NCI-H2081 treated with DMSO at 0.1 percent for 48 hours (cell line): ENCODE measurements at places on chromosomes 7 and 10.

DNA sequence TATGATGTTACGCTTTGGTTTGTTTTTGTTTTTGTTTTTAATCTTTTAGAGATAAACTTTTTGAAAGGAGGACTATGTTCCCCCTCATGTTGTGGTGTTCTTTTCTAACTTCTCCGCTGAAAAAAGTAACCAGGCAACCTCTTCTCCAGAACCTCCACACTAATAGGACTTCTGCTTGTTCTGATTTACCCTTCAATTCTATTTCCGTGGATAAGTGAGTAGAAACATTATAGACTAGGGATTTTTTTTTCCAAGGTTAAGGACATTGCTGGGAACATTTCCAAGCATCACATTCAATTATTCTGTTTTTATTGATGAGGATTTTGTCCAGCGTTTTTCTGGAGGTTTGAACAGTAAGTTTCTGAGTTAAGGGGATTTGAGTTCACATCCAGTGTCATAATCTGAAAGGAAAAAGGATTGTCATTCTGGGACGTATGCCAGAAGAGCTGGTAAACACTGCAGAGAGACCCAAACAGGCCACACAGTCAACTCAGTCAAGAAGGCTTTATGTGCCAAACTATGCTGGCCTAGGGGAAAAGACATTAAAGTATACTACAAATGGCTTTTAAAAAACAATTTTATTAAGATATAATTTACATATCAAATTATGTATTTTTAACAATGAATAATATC, 28.3 kb upstream of the RALA start:
- no peak for DNase-seq

DNA sequence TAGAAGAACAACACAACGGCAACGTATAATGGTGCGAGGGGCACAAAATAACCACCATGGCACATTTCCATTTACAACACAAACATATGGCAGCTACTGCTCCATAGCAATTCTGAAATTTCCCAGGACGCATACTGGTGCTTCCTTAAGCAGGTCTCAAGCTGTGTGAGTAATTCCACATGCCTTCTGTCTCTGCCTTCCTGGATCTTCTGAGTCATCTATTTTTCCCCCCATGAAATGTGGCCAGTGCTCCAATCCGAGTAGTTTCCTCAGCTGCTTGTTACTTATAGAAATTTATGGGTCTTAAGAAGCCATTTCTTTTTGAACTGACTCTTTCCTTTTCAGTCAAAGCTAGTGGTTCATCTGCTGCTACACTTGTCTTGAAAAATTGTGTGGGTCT, 256.6 kb upstream of the KLF6 start:
- no peak for DNase-seq

DNA sequence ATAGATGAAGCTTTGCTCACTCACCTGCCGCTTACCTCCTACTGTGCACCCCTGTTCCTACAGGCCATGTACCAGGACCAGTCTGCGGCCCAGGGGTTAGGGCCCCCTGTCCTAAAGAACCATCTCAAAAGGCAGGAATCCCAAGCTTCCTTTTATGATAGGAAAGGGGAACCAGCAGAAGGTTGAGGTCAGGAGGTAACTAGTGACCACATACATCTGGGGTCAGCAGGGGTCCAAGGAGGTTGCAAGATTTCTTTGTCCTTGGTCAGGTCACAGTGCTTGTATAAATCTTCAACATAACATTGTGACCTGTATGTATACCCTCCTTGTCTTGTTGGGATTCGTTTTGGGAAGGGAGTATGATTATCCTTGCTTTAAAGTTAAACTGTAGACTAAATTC, 73.8 kb downstream of the OAT start:
- no peak for DNase-seq

GRCh38 chr10:336247-336646, 201.0 kb downstream of the ZMYND11 start:
- no peak for DNase-seq

GRCh38 chr7:91852263-91852741, 28.2 kb downstream of the MTERF1 start:
- no peak for DNase-seq

DNA sequence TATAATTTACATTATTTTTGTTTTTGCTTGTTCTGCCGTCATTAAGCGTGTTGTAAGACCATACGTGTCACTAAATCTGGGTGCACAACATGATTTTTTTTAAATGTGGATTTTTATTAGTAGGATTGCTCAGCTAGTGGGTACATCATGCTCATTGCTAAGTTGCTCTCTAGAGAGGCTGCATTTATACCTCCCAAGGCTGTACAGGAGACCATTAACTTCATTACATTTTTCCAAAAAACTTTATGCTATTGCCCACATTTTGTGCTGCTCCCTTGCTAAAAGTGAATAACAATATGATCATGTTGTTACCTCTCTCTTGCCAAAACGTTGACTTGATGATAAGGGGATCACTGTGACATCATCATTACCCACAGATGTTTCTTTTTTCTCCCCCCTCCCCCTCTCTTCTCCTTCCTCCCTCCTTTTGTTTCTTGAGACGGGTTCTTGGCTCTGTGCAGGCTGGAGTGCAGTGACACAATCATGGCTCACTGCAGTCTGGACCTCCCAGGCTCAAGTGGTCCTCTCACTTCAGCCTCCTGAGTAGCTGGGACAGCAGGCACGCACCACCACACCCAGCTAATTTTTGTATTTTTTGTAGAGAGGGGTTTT, 65.1 kb downstream of the BMPR1A start:
- no peak for DNase-seq

- DNase-seq: no peak
Measured at GRCh38 chr10:98337484-98337883, 69.5 kb upstream of the LOXL4 start.

DNA sequence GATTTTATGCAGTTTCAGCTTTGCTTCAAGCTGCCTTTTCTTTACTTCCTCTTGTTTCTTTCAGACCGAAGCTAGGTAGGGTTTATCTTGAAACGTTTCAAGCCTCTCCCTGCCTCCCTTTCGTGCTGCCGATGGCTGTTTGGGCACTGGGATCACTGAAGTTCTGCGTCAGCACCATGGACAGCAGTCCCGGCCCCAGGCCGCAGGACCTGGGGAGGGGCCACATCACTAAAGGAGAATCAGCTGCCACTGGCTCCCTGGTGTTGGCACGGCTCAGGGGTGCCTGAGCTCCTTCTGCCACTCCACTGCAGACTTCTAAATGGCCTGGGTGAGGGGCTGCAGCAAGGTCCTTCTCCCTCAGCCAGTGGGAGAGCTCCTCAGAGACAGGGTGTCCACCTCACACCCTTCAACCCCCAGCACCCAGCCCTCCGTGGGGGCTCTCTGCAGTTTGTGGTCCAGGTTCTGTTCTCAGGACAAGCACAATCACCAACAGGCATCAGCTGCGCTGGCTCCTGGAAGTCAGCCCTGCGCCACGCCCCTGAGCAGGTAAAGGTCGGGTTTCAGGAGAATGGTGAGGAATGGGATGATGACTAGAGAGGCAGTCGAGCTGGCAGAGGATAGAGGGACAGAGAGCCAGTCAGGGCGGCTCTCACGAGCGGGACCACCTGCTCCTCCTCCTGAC, 387.2 kb downstream of the TCERG1L start:
- DNase-seq: no peak

- no peak for DNase-seq
Measured at GRCh38 chr10:784403-785088, 95.1 kb upstream of the DIP2C start.

DNA sequence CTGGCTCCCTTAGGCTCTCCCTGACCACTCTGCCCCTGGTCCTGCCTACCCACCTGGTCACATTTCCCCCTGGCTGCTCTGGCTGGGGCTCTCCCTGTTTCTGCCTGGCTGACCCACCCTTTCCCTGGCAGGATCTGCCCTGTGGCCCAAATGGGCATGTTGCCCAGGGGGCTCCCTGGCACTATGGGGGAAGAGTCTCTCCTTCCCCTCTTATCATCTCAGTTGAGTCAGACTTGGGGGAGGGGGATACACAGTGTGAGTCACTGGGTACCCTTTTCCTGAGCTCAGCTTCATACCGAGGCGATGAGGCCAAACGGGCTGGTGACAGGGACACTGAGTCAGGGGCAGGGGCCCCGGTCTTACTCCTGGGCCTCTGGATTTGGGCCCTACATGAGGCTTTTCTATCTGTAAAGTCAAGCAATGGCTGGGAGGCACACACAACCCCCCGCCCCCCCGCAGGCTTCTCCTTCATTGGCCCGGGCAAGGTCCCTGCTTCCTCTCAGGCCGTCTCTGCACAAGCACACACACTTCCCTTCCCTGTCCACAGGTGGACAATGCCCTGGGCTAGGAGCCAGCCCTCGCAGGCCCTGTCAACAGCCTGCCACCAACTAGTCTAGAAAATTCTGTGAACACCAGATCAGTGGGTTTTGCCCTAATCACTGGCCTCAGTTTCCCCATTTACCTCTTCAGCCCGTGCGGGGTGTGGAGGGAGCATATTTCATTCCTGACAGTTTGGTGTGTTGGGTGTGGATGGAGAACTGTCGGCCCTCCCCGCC, 627 bp upstream of the FLNC start:
- DNase-seq: no peak

- DNase-seq: no peak
Measured at GRCh38 chr10:124289851-124290795, 128.6 kb downstream of the OAT start.

- no peak for DNase-seq
Measured at GRCh38 chr7:153524070-153524601, 528.1 kb upstream of the DPP6 start.

DNA sequence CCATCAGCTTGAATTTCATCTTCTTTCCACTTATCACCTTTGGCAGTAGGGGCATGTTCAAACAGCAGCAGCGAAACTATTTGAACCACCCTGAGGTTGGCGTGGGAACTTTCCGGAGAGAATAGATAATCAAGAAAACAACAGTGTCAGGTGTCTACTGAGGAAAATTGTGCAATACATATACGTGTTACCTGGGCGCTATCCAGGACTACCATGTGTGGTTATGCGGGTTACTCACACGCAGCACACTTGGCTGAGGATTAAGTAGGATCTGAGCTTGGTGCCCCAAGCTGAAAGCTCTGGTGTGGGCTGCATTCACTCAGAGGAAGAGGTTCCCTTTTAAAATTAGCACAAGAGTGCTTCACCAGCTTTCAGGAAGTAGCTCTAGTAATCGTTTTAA, 8.8 kb upstream of the ABI1 start:
- DNase-seq: no peak

DNA sequence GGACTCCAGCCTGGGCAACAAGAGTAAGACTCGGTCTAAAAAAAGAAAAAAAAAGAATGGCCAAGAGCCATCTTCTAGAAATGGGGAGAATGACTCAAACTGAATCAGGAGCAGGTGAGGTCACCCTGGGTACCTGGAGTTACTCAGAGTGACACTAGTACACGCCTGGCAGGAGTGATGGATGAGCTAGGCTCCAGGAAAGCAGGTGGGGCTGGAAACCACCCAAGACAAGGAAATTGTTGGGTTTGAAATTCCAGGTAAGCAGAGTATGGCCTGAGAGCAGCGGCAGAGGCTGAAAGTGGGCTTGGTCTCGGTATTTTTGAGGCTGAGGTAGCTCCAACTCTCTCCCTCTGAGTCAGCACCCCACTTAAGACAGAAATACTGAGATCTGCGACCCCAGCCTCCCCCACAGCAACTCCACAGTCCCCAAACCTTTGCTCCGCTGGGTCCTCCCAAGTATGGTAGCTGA, 18.5 kb downstream of the DDIT4 start:
- DNase-seq: no peak

DNA sequence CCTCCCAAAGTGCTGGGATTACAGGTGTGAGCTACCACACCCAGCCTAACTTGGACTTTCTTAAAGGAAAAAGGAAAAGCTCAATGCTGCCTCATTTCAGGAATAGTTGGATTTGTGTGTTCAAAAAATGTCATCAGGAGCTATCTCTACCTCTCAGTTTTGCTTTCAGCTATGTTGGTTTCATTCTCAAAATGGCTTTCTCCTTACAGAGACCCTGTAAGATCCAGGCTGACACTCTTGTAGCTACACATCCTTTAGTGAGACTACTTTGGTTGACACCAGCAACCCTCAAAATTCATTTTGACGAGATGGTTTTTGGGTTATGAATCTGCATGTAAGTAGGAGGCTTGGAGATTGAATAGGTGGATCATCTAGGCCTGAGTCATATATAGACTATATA, 269.7 kb upstream of the SORCS1 start:
- DNase-seq: no peak

DNA sequence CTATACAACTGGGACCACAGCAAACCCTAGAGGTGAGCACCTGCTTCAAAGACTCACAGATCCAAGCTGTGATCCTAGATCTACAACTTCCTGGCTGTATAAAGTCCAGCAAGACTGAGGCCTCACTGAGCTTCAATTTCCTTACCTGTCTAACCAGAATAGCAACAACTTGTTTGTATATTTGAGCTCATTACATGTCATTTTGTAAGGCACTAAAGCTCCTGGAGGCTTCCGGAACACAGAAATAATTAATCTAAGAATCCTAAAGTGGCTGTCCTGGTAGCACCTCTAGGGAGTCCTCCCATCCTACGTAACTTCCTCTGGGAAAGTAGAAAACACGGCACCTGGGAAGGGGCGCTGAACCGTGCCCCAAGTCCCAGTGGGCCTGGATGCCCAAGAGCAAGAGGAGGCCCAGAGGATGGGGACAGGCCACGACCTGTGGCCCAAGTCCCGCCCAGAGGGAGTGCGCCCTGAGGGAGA, 39.4 kb downstream of the HK1 start:
- no peak for DNase-seq

DNA sequence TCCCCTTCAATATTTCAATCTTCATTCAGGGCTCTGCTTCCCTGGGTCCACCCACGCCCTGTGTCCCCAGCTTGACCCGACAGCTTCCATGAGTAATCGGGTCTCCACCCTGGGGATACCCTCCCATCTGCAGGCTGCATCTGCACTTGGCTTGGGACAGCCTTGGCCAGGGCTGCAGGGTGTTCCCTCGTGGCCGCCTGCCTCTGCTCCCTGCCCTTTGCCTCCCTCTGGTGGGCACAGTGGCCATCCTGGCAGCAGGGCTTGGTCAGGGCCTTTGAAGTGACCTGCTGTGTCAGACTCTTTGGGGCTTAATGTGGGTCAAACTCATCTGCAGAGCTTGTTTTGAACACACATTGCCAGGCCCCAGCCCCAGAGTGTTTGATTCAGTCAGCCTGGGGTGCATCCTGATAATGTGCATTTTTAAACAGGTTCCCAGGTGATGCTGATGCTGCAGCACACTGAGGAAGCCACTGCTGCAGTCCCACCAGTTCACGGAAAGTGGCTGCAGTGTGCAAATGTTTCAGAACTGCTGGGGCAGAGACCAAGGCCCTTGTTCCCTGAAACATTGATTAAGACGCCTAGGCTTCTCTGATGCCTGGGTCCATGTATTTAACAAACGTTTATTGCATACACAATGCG, 80.7 kb upstream of the SEC61G start:
- DNase-seq: no peak

DNA sequence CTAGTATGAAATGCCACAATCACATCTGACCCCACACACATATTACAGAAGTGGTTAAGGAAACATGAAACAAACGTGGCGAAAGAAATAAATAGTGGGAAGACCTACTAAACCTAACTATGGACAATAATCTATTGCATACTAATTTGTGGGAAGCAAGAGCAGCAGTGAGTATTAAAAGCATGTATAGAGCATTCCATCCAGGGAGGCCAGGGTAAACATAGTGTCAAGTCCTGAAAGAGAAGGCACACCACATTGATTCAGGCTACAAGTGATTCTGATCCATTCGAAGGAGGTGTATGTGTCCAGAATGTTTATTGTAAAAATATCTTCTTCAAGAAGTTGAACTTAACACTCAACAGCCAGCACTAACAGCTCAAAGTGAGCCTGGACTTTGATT, 29.2 kb downstream of the CACNA2D1 start:
- DNase-seq: no peak

- DNase-seq: no peak
Measured at GRCh38 chr10:25934621-25935139, 651 bp downstream of the MYO3A start.

- DNase-seq: no peak
Measured at GRCh38 chr10:99621454-99622251, 1.4 kb upstream of the SLC25A28 start.
